ENCODE measurements at places on chromosomes 3 and 15. TPM values are rescaled to one million over a fixed set of nuclear protein-coding genes. Genes with fewer than 3 reads are reported as not detected.
A peak's percentile ranks its signal among the peaks of the same experiment; 100 is the strongest.

- no peak for DNase-seq
These were observed 325.6 kb upstream of the AZI2 start for GRCh38 chr3:28674212-28674611.

DNA sequence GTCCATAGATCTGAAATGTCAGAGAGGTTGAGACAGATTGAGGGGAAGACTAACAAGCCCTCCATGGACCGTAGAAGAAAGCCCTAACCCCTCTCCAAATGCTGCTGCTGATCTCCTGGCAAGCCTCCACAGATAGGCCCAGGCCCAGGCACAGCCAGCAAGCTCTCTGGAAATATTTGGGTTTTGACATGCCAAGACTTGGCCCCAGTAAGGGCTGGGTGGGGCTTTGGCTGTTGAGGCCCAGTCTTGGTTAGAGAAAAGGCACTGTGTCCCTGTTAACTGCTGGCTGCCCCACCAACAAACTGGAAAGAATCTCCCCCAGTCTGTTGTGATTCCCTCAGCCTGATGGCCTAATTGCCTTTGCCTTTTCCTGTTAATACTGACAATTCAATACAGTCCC is 208.8 kb upstream of the CTDSPL start:
- peak; percentile 33 for DNase-seq

- no peak for DNase-seq
These were observed 150.3 kb downstream of the NUP210 start for GRCh38 chr3:13269711-13270378.

DNA sequence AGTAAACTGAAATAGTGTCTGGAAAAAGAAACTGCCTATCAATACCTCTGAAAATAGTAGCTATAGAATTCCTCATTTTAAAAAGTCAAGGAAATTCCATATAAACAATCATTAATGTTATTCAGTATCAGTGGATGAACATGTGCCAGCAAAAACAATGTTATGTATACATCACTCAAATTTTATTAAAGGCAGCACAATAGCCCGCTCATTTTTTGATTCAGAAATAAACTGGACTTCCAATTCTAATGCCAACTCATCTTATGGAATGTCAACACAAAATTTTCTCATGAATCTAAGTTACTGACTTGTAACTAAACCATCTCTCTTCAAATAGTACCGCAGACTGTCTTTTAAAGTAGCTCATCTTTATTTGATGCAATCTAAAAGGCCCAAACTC is 19.0 kb downstream of the THBS1 start:
- DNase-seq, result no peak

DNA sequence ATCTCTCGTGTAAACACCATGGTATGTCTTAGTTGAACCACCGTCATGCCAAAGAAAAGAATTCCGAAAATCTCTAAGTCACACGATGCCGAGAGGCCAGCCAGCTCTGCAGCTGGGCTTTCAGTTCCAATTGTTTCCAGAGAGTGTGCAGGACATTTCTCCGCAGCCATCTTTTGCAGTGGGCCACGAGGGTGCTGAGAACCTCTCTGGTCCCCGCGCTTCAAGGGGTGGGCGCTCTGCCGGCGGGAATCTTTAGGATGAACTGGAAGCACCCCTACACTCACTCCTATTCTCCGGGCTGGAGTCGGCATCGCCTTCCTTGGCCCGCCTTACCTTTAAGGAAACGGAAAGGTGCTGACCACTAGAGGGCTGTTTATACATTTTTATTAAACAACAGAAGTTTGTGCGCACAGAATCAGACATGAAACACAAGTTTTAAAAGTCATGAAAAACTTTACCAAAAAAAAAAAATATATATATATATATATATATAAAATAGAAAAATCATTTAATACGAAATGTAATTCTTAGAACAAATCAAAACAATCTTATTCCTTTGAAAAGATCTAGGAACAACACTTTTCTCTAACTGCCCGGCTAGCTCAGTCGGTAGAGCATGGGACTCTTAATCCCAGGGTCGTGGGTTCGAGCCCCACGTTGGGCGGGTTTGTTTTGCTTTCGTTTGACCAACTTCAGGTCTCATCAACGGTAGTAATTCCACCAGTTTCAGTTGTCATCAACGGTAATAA is 12.5 kb upstream of the MORF4L1 start:
- peak; percentile 64 for DNase-seq

GRCh38 chr15:69704229-69704628 is 251.6 kb downstream of the RPLP1 start:
- DNase-seq, result no peak

DNA sequence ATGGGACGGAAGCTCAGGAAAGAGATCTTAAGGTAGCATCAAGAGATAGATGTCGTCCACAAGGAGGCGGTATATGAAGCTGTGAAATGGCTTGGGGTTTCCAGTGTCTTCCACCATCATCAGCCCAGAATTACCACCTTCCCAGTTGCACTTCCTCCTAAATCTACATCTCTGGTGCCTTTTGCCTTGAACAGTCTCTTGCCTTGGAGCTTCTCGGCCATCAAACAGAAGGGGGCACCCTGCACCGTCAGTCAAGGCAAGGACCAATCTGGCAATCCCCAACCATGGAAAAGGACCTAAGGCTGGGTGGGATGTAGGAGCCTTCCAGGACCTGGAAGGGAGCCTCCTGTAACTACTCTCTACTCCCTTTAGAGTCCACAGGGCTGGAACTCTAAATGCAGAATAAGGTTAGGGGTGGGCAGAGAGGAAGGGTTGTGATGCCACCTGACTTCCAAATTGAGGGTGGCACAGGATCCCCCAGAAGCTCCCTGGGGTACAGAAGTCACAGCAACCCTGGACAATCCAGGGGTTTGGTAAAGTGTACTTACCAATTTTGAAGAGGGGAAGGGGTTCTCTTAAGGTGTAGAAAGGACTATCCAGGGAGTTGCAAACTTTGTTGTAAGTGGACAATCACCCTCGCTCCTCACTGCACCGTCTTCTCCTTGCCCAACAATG is 1.0 kb upstream of the RYR3 start:
- no peak for DNase-seq

DNA sequence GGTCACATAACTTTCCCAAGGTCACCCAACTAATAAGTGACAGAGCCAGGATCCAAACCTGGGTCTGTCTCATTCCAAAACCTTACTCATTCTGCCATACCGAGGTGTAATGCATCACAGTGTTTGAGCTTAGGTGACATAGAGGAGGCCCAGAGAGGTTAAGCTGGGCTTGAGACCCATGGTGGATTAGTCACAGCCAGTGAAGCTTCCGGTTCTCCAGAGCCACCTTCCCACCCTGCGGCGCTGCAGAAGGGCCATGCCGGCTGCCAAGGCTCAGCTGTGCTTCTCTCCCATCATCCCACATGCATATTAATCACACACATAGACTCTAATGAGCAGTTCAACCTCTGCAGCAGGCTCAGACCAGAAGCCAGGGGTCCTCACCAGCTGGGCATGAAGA is 42.2 kb downstream of the SPSB4 start:
- DNase-seq, result no peak

GRCh38 chr3:78143000-78143399 is 1103.1 kb downstream of the ROBO2 start:
- DNase-seq, result no peak

GRCh38 chr15:45179221-45179985 is 8.4 kb downstream of the SHF start:
- no peak for DNase-seq

DNA sequence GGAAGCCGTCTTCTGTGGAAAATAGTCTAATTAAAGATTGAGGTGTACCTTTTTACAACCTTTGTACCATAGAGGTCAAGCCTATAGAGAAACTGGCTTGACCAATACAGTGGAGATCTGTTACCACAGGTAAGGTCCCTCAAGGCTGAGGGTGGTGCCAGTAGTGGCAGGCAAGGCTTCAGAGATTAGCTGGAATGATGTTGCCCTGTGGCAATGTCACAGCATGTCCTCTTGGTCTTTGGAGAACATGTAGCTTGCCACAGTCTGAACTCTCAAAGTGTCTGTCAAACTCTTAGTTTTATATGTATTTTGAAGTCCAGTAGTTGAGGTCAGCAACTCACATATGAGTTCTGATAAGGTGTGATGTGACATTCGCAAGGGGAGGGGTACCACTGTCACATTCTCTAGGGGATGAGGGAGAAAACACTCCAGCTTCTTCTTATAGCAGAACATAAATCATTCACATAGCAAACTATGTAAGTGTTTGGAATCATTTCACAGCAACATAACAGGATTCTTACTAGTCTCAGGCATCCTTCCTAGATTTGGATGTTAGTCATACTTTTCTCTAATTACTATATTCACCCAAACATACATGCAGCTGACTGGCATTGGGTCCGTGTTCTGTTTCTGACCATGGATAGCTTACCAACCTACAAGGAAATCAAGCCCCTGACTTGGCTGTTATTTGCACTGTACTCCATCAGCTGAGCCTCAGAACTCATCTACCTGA is 173.6 kb downstream of the UBE2E2 start:
- no peak for DNase-seq

DNA sequence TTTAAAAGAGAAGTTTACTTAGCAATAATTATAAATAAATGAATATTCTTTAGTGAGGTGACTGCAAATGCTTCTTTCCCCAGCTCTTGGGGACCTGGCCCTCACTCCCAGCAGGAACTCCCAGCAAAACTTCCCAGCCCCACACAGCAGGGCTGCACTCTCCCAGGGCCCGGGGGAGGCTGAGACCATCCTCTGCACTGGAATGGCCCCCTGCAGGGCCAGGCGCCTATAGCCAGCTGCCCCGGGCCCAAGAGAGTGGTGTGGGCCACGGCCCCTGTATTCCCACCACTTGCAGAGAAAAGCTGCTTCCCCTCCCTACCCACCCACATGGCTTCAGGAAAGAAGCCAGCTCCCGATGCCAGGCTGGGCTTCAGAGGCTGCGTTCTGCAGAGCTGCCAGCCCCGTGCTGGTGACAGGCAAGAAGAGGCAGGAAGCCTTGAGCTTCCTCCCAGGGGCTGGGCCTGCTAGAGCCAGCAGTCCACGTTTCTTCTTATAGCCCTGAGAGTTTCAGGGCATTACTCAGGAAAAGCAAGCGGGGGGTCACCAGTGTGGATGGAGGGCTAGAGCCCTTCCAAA is 20.0 kb downstream of the IDH2 start:
- DNase-seq, result no peak

GRCh38 chr15:84828086-84828908 is 11.1 kb downstream of the ALPK3 start:
- no peak for DNase-seq

DNA sequence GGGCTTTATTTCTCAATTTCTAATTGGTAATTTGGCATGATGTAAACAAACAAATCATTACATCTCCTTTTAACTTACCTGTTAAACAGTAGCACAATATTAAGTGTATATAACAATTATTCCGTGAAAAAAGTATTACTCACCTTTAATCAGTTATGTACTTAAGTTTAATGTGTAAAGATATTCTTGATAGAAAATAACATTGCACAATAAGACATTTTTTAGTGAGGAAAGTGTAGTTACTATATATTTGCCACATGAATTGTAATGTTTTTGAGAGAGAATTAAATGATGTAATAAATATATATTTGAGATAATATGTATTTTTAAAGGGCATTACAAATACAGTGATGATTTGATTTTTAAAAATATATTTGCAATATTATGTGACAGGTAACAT is 10.9 kb upstream of the CCNB2 start:
- no peak for DNase-seq

GRCh38 chr15:57122080-57122840 is 203.8 kb downstream of the TCF12 start:
- no peak for DNase-seq

DNA sequence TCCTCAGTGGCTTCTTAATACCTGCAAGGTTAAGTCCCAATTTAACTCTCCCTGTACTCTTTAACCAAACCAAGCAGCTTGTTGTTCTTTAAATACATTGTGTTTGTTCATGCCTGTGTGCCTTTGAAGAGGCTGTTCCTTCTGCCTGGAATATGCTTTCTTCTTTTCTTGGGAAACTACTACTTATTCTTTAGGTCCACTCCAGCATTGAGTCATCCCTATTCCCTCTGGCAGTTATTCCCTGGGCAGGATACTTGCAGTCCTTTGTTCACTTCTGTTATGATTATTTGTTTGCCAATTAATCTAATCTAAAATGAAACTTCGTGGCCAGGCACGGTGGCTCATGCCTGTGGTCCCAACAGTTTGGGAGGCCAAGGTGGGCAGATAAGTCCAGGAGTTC is 139.3 kb downstream of the ZNF609 start:
- DNase-seq, result no peak

GRCh38 chr3:13134879-13135206 is 61.6 kb upstream of the IQSEC1 start:
- no peak for DNase-seq

DNA sequence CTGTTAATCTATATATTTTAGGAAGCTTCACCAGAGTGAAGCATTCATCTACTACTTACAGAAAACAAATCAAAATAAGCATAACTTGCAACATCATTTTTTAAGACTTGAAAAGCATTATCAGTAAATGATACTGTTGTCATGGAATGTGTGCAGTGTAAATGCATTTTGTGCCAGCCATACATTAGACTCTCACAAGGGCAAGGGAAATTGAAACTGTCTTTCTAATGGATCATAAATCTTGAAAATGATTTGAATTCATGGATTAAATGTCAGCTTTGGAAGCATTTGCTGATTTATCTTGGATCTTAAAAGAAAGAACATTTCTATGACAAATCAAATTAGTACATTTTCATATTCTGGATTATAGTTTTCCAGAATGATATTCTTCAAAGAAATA is 338.3 kb upstream of the SGO1 start:
- DNase-seq, result no peak

GRCh38 chr15:38128341-38128781 is 124.3 kb upstream of the SPRED1 start:
- peak; percentile 17 for DNase-seq

GRCh38 chr3:190197346-190197763 is 76.7 kb upstream of the P3H2 start:
- no peak for DNase-seq

DNA sequence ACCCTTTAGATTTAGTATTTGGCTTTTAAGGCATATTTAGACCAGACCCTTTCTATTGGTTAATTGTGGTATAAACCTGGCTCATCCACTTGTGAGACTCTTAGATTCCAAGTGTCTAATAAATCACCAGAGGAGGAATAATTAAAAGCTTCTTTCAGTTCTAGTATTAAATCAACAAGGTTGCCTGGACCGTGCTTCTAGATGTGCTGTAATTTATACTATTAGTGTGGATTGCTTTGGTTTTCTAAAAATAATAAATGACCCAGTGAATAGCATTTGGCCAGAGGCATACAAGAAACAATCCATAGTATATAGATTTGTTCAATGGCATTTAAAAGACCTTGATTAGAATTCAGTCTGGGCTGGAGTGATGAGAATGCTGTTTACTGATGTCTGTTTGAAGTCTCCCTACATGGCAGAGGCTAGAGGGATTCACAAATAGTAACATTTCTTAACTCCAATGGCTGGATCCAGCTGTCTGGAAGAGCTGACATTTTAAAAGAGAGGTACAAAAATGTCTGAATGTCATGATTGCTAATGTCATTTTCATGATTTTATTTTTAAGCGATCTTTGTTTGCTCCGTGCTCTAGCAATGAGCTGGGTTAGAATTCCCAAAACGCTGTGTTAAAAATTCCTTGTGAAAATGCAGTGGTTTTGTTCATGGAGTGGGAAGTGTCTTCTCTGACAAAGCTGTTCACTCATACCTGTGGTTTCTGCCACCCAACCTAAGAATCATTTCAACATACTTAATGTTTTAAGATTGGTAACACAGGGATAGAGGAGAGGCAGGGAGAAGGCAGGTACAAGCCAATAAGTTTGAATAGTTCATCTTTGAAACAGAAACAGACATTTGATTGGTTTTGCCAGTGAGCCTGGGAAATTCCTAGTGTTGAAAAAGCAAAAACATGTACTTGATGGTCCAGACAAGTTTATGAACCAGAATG is 89.9 kb downstream of the RBMS3 start:
- no peak for DNase-seq

CASR gene
- not detected for total RNA-seq

MYL3 gene
- total RNA-seq, result 8,818 TPM

KBTBD12 gene
- 31.9 TPM for total RNA-seq

ITIH4 gene
- total RNA-seq, result 4.3 TPM
